ENCODE measurements at places on chromosomes 5 and 9.
A peak's percentile ranks its signal among the peaks of the same experiment; 100 is the strongest.

DNA sequence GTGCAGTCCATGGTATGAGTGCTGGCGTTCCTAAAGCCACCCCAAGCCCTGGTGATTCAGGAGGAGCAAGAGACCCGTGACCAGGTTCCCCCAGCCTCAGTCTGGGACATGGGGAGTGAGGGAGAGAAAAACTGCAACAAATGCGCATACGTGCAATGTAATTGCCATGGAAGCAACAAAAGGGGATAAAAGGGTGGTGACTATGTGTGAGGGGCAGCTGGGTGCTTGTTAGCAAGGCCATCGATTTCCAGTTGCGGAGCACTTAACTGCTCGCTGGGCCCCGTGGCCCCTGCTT is 709 bp upstream of the SH3PXD2B start:
- DNase-seq = no peak

GRCh38 chr5:56565644-56566043 is 249.7 kb upstream of the MAP3K1 start:
- DNase-seq = no peak

GRCh38 chr9:76883341-76883855 is 22.5 kb downstream of the PRUNE2 start:
- no peak for DNase-seq

- DNase-seq = no peak
Measured at GRCh38 chr9:135403733-135404450, 75.7 kb upstream of the PPP1R26 start.

GRCh38 chr5:158436271-158437065 is 577.5 kb upstream of the CLINT1 start:
- no peak for DNase-seq

GRCh38 chr5:98865690-98866089 is 63.1 kb downstream of the CHD1 start:
- DNase-seq = no peak

DNA sequence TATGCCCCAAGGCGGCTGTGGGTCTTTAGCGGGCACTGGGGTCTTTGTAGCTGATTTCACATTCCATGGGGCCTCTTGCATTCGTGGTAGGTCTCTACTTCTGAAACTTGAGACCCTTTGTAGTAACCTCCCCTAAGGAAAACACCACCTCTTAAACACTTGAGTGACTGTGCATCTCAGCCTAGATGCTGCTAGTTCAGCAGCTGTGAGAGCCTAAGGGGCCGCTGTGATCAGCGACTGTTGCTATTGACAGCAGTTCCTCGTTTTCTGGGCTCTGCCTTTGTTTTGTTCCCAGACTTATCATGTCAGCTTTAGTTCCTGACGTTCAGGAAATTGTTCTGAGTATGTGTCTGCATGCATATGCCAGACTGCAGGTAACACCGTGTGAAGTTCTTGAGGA is 171.2 kb downstream of the HSPA4 start:
- DNase-seq = no peak

DNA sequence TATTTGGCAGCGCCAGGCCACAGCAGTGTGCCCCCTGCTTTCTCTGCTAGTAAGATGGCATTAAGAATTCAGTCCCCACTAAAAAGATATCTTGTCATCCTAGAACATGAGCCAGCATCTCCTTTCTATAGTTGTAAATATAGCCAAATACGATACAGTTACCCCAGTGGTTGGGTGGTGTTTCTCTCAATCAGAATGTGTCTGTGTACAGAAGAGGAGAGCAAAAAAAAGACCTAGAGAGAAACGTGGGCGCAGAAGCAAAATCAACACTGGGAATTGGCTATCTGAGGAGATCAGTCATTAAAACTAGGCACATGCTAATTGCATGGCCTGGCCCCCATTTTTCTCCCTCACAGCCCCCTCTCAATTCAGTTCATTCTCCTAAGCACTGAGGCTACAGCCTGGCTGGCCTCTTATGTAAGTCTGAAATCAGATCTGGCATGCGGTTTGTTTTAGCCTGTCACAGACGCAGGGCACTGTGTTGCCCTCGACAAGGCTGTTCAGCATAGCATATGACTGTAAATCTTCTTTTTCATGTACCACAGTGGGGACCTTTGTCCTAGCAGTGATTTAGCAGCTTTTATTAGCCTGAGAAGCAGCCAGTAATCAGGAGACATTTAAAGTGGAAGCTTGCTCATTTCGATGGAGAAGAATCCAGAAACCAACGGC is 57.8 kb downstream of the RORB start:
- no peak for DNase-seq

GRCh38 chr9:15176836-15177235 is 130.2 kb downstream of the TTC39B start:
- DNase-seq = no peak

DNA sequence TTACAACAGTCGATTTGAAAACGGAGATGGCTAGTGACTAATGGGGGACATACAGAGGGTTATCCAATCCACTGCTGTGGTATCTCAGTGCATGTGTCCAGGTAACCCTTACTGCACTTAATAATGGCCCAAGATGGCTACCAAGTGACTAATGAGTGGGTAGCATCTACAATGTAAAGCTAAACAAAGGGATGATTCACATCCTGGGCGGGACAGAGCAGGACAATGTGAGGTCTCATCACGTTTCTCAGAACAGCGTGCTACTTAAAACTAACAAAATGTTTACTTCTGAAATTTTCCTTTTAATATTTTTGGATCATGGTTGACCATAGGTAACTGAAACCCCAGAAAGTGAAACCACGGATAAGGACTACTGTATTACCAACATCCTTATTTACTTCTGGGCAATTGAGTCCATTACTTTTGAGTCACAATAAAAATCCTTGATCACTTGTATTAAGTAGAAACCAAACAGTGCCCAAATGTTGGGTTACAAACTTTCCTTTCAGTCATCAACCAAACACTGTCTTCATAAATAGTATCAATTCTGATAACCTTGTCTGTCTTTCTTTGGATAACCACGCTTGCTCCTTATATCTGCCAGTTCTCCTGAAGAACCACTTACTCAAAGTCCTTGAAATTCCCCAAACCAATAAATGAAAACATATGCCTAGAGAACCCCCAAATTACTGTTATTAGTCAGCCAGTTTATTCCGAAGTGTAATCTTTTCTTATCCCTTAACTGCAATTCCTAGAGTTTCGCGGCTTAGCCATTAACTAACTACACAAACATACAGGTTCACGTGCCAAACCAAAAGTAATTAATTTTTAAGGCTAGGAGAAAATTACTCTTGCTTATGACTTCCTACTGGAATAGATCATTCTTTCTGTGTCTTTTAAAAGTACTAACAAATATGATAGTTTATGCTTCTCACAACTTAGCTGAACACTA is 59.7 kb downstream of the ELL2 start:
- no peak for DNase-seq

GRCh38 chr5:96893342-96893741 is 17.0 kb downstream of the ERAP2 start:
- DNase-seq = peak; percentile 37

DNA sequence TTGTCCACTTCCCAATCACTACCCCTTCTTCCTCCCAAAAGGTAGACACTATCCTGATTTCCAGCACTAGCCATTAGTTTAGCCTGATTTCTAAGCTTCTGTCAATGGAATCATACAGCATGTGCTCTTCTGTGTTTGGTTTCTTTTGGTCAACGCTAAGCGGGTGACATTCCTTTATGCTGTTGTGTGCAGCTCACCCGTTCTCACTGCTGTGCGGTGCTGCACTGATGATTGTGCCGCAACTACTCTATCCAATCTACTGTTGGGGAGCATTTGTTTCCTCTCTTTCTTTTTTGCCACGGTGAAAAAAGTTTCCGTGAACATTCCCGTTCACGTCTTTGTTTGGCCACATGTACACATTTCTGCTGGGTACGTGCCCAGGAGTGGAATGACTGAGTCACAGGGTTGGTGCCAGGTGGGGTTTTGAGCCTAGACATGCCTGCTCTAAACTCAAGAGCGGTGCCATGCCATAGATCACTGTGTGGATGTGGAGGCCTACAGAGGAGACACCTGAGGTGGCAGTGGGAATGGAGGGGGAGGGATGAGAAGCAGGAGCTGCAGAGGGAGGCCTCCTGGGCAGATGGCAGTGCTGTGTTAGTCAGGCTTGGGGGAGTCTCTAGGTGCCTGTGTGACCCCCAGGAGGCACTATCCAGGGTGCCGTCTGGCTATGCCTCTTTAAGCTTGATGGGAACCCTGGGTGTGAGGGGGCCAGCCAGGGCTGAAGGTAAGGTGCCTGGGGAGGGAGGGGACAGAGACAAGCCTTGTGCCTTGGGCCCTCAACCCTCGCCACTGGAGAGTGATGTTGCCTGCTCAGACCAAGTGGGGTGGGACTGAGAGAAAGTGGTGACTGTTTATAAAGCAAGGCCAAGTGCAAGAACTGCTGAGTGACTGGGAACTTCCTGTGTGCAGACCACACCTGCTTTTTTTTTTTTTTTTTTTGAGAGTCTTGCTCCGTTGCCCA is 11.4 kb upstream of the ANKRD33B start:
- DNase-seq = no peak

DNA sequence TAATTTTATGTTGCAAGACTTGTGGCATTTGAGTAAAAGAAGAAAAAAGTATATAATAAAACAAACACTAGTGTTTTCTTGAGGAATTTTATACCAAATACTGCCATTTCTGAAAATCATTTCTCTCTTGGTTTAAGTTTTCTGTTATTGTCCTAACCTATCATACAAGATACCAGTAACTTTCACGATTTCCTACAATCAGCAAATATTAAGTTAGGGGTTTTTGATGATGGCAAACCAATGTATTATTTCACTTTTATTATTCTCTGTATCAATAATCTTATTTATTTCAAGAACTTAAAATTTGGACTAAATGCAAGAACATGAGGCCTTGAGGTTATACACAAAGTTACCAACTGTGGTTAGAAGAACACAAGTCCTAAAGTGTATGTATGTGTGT is 109.0 kb upstream of the VCAN start:
- no peak for DNase-seq

GRCh38 chr9:2727966-2728613 is 10.8 kb downstream of the KCNV2 start:
- DNase-seq = no peak

DNA sequence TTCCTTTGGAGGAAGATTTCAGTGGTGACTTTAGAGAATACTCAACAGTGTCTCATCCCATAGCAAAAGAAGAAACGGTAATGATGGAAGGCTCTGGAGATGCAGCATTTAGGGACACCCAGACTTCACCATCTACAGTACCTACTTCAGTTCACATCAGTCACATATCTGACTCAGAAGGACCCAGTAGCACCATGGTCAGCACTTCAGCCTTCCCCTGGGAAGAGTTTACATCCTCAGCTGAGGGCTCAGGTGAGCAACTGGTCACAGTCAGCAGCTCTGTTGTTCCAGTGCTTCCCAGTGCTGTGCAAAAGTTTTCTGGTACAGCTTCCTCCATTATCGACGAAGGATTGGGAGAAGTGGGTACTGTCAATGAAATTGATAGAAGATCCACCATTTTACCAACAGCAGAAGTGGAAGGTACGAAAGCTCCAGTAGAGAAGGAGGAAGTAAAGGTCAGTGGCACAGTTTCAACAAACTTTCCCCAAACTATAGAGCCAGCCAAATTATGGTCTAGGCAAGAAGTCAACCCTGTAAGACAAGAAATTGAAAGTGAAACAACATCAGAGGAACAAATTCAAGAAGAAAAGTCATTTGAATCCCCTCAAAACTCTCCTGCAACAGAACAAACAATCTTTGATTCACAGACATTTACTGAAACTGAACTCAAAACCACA is 67.4 kb downstream of the VCAN start:
- no peak for DNase-seq

GRCh38 chr5:153794327-153794726 is 244.4 kb downstream of the FAM114A2 start:
- no peak for DNase-seq

- DNase-seq = no peak
Measured at GRCh38 chr5:179553875-179554274, 3.5 kb downstream of the RUFY1 start.

Data from activated CD4-positive, alpha-beta T cell treated with anti-CD3 and anti-CD28 coated beads, Interleukin-2, amount 50 U/mL, for 24 hours (primary cell).